ENCODE measurements at places on chromosomes 7 and 10.

- DNase-seq: no peak
These were observed 114.4 kb upstream of the ADARB2 start for GRCh38 chr10:1851762-1852161.

DNA sequence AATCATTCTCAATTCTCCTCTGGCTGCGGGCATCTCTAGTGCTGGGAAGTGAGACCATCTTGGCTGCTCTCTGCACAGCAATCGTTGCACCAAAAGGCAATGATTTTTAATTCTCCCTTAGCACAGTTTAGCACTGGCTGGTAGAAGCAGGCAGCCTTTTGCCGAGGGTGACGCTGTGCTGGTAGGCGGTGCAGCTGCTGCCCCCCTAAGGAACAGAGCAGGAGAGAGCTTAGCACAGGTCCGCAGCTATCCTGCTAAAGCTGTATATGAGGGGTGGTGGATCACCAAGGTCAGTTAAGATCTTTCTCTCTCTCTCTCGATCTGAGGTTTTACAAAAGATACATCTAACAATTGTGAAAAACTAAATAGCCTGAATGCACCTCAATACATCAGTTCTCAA, 390.1 kb downstream of the GATA3 start:
- DNase-seq: no peak

DNA sequence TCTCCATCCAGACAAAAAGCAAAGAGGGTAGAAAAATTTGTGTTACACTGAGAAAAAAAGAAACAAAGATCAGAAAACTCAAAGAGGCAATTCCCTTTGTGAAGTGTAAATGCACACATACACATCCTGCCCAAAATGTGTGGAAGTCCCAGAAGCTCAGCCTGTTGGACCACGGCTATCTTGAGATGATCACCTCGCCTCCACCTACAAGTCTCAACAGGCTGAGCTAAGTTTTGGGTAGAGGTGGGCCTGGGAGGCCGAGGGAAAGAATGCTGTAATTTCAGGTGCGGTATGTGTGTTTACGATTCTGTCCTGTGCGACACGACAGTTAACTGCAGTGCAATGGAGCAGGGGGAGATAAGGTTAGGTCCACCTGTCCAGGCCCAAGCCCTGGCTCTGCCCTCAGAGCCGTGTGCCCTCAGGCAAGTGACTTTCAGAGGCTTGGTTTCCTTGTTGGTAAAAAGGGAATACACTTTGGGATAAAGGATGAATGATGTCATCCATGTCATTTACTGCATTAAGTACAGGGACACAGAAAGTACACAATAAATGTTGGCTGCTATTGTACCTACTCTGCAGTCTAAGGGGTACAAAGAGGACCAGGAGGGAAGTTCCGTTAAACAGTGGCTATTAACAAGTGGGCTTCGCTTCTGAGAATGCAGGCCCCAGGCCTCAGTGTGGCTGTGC, 67.3 kb downstream of the AFAP1L2 start:
- no peak for DNase-seq

DNA sequence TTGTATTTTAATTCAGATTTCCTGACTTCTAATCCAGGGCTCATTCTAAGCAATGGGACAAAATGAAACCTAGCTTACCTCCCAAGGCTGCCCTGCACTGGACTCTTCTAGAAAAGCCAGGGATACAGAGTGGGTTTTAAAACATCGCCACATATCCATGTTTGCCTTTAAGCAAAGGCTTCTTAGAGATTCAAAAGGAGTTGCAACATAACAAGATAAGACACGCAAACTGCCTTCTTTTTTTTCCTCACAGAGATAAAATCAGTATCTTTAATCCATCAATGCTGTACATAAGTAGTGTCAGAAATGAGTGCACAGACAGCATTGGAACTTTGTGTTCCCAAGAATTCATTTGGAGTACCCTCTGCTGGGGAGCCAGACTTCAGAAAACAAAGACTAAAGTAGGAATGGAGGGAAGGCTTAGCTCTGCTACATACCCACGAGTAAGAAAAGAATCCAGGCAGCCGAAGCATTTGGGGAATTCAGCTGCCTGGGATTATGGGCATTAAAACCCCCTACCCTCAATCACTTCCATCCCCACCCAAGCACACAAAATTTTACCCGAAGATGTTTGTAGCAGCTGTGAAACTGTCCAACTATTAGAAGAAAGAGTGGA, 427.8 kb downstream of the ARL4A start:
- no peak for DNase-seq

GRCh38 chr10:99740933-99741559, 9.0 kb downstream of the CUTC start:
- DNase-seq: no peak

DNA sequence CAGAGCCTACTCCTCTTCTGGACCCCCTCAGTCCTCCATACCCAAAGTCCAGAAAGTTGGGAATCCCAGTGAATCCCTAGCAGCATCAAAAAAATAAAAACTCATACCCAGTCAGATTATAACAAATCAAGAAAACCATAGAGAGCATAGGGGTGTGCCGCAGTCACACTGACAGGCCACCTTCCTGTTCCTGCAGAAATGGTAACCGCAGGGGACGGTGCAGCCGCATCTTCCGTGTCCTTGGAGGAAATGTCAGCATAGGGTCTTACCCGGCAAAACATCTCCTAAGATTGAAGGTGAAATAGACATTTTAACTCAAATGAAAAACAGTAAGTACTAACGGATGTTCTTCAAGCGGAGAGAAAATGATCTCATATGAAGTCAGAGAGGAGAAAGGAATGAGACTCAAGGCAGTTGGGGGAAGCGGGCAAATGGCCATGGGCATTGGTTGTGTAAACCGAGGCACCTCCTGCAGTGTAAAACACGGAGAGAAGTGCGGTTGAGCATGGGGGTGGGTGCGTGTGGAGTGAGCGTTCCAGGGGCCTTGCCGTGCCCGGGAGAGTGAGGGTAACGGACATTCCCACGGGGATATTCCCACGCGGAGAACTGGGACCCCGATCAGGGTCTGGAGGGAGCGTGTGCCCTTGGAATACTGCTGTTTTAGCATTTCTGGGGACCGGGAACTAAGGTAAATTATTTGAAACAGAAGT, 110.8 kb downstream of the NKX6-2 start:
- DNase-seq: no peak

- no peak for DNase-seq
These were observed 16.0 kb upstream of the HK1 start for GRCh38 chr10:69262292-69262751.

DNA sequence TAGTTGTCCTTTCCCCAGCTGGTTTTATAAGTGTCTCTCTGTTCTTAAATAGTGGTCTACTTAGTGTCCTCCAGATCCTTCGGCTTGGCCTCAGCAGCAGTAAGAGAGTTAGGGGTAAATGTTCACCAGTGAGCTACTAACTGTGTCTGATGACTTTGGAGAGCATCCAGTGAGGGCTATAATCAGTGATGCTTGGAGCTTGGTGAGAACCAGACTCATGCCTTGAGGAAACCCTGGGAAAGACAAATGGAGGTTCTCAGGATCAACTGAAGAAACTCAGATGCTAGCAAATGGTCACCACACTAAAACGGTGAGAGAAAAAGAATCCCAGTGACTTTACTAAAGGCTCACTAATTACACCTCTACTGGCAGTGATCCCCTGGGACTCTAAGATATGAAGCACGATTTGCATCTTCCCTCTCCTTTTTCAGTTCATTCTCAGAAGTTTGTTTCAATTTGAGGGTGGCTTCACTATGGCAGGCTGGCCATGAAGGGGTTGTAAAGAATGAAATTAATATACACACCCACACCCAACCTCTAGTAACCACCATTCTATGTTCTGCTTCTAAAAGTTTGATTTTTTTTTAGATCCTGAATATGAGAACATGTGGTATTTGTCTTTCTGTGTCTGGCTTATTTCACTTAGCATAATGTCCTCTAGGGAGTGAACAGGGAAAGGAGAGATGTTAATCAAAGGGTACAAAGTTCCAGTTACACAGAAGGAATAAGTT, 177.9 kb downstream of the PDE1C start:
- no peak for DNase-seq

DNA sequence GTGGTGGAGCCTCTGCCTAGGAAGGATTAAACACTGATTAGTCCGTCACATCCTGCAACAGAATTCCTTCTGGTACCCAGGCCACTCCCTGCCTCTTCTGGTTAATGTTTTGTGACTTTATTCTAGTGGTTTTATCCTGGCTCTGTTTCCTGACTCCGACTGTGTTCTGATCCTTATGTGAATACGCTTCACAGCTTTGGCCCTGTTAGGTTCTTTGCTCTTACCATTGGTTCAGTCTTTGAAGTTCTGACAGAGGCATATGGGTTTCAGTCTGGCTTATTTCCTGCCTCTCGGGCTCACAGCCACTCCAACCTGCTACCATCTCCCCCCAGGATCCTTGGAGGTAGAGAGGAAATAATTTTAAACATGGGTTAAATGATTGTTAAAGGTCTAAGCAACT, 23.2 kb upstream of the FGL2 start:
- DNase-seq: no peak

GRCh38 chr10:76089556-76090180, 658.2 kb downstream of the LRMDA start:
- DNase-seq: no peak
